ENCODE measurements at places on chromosomes 3 and 15.

- DNase-seq, result no peak
Observed at GRCh38 chr3:151751161-151751560, 17.4 kb downstream of the AADACL2 start.

DNA sequence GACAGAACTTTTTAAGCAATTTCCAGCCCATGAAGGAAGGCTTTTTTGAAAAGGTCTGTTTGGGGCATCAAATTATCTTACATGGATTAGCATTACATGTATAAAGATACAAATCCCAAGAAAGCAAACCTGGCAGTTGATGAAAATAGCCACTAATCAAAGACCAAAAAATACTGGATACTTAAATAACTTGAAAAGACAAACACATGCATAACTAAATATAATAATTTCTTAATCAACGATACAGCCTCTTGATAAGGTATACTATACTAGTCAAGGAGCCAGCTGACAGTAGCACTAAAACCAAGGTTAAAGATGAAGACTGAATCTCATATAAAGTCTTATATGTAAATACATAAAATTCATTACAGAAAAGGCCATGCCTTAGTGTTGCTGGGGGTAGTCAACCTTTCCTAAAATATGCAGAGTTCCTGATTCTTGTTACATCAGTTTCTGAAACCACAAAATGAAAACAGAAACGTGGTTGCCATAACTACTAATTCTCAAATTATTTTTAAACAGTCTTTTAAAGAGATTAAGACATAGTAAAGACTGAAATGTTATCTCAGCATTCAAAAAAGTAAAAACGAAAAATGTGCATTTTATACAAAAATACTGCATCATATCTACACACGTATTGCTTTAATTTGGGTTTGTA is 2.0 kb downstream of the ANKRD28 start:
- no peak for DNase-seq

GRCh38 chr3:171526869-171527268 is 66.7 kb upstream of the TNIK start:
- DNase-seq, result no peak

GRCh38 chr15:50098545-50098944 is 20.5 kb downstream of the ATP8B4 start:
- DNase-seq, result no peak

GRCh38 chr3:106371971-106372805 is 503.4 kb upstream of the CBLB start:
- DNase-seq, result no peak

- no peak for DNase-seq
Observed at GRCh38 chr3:112605285-112605684, 35.7 kb downstream of the CCDC80 start.

DNA sequence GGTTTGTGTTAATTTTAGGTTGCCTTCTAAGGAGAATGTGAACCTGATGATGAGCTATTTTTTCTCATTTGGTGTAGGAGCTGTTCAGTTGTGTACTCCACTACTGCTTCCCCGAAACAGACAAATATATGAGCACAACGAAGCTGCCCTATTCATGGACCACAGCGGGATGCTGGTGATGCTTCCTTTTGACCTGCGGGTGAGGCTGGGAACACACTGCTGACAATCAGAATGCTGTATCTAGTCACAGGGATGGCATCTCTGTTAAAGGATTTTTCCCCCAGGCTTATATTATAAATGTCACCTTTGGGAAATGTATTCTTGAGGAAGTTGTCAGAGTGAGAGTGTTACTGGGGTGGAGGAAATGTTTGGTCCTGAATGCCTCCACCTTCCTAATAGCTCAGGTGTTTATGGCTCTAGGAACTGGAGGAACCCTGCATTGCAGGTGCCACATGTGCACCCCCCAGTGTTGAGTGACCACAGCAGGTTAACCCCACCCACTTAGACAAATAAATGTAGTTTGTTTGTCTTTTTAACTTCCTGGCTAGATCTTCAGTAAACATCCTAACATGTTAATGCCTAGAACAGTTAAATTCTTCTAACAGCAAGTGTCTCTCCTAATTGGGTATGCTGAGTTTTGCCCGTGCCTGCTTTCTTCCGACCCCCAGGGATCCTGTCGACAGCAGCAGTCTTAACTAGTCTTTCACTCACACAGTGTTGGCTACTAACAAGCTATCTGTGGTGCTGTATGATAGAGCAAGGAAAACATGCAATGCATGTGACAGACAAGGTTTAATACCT is 35.7 kb downstream of the SRP14 start:
- DNase-seq, result no peak

DNA sequence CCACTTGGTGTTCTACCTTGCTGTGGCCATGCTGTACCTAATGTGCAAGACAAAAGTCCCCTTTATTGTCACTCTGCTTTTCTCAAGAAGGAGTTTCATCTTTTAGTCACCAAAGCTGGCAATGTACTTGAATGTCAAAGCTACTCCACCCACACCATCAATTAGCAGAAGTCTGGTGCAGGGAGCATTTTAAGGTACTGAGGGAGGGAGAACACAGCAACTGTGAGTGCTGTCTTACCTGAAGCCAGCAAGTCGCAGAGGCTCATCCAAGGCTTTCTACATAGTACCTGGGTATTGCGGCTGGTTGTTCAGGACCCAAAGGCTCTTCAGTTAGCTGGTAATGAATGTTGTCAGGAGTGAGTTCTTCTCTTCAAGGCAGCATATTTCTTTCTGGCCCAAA is 820.4 kb downstream of the OTOL1 start:
- DNase-seq, result no peak

DNA sequence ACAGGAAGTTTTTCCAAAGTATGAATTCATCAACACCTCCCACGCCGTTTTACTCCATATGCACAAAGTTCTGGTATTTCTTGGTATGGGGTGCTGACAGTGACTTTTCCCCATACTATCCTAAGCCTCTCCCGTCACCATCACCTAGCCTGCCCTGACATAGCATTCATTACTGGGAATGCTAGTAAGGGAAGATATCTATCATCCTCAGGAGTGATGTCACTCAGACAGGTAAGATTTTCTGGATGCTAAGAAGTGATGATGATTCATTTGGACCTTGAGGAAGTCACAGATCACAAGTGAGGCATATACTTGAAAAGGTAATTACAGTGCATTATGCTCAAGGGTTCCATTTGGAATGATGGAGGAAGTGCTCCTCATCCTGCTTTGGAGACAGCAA is 355.1 kb upstream of the STAC start:
- no peak for DNase-seq

DNA sequence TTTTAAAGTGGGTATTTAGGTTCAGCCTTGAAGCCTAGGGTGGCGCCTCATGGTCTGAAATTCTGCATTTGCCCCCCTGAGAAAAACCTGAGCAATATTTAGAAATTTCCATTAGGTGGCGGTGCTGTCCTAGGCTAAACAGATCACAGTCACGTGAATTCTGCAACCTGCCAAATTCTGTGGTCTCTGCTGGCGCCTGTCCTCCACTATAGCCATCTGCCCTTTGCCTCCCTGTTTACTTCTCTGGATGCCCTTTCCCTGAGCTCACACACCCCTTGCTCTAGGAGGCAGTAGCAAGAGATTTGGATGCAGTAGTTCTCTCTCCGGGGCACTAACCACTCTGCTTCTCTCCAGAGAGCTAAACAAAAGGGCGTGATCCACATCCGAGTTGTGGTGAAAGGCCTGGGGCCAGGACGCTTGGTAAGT is 9.1 kb downstream of the MRPS11 start:
- peak; percentile 43 for DNase-seq

All from naive thymus-derived CD4-positive, alpha-beta T cell (primary cell).